ENCODE measurements at places on chromosomes 2 and 18. TPM values are rescaled to one million over a fixed set of nuclear protein-coding genes. Genes with fewer than 3 reads are reported as not detected.

Gene MYO7B
- total RNA-seq = 5.2 TPM

Gene SERPINB10
- not detected for total RNA-seq

Gene LRRC30
- total RNA-seq = not detected

Gene C1QL2
- total RNA-seq = not detected

Gene EPHA4
- total RNA-seq = 36.4 TPM

Gene VSNL1
- not detected for total RNA-seq

Data from activated naive CD8-positive, alpha-beta T cell treated with anti-CD3 and anti-CD28 coated beads, Interleukin-2, amount 10 ng/mL, durations not matched to agents 7 days and 5 days (primary cell).